ENCODE measurements at places on chromosomes 4 and X. TPM values are rescaled to one million over a fixed set of nuclear protein-coding genes. Genes with fewer than 3 reads are reported as not detected.

GRCh38 chrX:54894159-54894558 is 26.5 kb upstream of the TRO start:
- H3K27ac ChIP-seq, result no peak overlapping the region
- H3K36me3 ChIP-seq, result no peaks in the 10 kb centered on the region
- H3K4me1 ChIP-seq, result no peaks in the 10 kb centered on the region
- no peaks in the 10 kb centered on the region for H3K27me3 ChIP-seq

DNA sequence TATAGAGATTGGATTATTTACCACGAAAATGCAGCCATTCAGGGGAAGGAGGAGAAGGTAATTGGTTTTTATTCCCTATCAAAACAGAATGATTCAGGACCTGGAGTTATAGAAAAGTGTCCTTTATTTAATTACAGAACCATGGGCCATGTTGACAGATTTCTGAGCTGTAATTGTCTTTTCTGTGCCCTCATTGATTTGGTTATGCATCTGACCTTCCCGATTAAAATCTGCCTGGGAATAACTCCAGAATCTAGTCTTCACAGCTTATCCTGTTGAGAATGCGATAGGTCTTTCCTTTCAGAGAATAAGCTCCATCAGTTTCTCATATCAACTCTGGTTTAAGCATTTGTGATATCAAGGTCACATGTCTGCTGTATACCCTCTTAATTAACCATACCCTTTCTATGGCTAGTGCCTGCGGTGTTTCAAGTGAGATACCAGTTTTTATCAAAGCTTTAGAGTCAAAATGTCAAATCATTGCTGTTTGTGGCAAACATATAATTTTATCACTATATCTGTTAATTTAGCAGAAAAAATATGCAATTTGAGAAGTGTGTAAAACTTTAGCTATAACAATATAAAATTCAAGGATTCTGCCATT is 37.2 kb upstream of the ANK2 start:
- DNase-seq, result no peak
- H3K4me1 ChIP-seq, result no peaks in the 10 kb centered on the region
- H3K36me3 ChIP-seq, result no peaks in the 10 kb centered on the region
- no peak overlapping the region for H3K27ac ChIP-seq
- no peaks in the 10 kb centered on the region for H3K27me3 ChIP-seq

GRCh38 chr4:67687636-67688035 is 13.3 kb downstream of the UBA6 start:
- DNase-seq, result no peak
- no peak overlapping the region for H3K4me3 ChIP-seq
- H3K27me3 ChIP-seq, result no peaks in the 10 kb centered on the region
- H3K27ac ChIP-seq, result no peak overlapping the region
- peaks cover 12% of the 10 kb centered on the region for H3K4me1 ChIP-seq

- no peak for DNase-seq
- H3K36me3 ChIP-seq, result no peaks in the 10 kb centered on the region
- no peaks in the 10 kb centered on the region for H3K4me1 ChIP-seq
- H3K4me3 ChIP-seq, result no peak overlapping the region
- H3K27ac ChIP-seq, result no peak overlapping the region
Observed at GRCh38 chr4:128787509-128788311, 21.8 kb upstream of the JADE1 start.

DNA sequence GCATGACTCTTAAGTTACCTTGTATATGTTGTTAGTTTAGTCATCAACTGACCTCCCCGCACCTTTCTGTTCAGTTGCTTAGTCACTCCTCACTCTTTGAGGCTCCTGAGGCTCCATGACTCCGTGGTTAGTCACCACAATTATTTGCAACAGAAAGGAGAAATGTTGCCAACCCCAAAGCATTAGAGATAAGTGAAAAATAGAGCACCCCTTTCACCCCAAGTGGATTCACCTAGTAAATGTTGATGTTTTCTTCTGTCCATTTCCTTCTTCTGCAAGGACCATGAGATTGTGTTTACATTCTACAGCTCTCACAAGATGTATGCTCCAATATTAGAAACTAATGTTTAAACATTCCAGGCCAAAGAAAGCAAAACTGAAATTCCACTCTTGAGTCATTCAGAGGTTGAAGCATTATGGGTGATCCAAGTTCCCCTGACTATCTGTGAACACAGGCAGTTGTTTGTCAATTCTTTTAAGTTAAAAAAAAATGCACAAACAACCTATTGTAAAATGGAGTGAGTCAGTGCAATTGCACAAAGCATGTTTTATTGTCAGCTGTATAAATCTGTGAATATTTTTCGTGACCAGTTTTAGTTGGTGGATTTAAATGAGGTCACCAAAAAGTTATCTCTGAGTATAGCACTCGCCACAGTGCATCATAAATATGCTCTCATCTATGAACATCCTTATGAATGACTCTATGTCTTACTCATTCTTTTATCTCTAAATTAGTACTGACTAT is 552.4 kb upstream of the MAGEB2 start:
- no peak overlapping the region for H3K4me3 ChIP-seq
- no peak for DNase-seq
- H3K27ac ChIP-seq, result no peak overlapping the region
- no peaks in the 10 kb centered on the region for H3K4me1 ChIP-seq

DNA sequence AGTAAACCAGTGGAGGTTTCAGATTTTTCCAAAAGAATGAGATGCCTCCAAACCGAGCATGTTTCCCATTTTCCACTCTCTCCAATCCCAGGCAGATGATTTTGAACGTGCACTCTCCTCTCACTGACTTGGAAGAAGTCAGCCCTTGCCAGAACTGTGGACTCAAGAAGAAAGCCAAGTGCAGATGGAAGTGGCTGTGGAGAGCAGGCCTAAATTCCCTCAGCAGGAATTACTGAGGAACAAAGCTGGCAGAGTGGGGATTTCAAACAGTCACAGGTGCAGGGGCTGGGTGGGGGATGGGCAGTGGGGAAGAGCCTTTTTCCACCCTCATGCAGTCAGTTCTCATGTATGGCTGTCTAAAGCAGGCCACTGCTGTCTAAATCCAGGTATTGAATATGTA is 83.5 kb upstream of the PLAC1 start:
- no peaks in the 10 kb centered on the region for H3K27me3 ChIP-seq
- H3K27ac ChIP-seq, result no peak overlapping the region
- no peak overlapping the region for H3K4me3 ChIP-seq
- H3K4me1 ChIP-seq, result no peaks in the 10 kb centered on the region
- no peaks in the 10 kb centered on the region for H3K36me3 ChIP-seq
- no peak for DNase-seq

The NLGN4X gene
- not detected for total RNA-seq

The F8 gene
- total RNA-seq, result 2.7 TPM

The OCRL gene
- 2.4 TPM for total RNA-seq

The DDX60 gene
- total RNA-seq, result 33.9 TPM

The PAQR3 gene
- total RNA-seq, result 12.1 TPM
